ENCODE measurements at places on chromosomes 1 and 21.

- no peak for DNase-seq
Measured at GRCh38 chr1:220409771-220410595, 118.0 kb upstream of the MARK1 start.

- DNase-seq, result no peak
Measured at GRCh38 chr1:4932311-4933030, 278.1 kb downstream of the AJAP1 start.

GRCh38 chr1:95035536-95035935 is 37.2 kb downstream of the ALG14 start:
- DNase-seq, result no peak

DNA sequence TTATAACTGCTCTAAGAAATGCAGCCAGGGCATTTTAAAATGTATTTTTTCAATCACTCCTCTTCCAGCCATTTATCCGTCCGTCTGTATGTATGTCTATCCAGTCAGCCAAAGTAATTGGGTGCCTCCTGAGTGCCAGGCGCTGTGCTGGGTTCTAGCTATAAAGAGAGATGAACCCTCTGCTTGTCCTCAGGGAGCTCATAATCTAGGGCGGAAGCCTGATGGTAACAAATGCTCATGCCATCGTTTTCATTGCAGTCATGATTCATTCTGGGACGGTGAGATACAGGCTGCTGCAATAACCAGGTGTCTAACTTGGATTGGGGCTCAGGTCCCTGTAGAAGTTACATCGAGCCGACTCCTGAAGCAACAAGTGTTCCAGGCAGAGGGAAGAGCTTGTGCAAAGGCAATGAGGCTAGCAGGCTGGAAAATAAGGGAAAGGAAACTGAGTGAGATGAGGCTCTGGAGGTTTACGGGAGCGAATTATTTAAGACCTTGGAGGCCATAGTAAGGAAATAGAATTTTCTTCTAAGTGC is 11.6 kb downstream of the IFI6 start:
- DNase-seq, result no peak

DNA sequence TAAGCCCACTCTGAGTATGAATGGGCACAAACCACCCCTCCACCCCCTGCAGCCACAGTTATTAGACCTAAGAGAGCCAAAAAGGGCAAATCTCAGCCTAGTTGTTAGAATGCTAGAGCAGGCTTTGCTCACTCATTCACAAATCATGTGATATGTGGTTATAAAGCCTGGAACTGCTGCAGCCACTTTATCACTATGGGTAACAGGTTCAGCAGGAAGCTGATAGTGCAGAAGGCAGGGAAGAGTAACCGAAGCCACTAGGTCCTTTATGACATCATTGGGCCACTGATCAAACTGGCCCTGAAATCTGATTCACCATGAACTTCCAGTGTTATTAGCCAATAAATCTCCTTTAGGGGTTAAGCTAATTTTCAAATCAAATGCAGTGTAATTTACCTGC is 134.7 kb downstream of the GRIK1 start:
- no peak for DNase-seq

- no peak for DNase-seq
Measured at GRCh38 chr1:221497046-221497445, 244.8 kb downstream of the DUSP10 start.
